ENCODE measurements at places on chromosomes 5 and 9. TPM values are rescaled to one million over a fixed set of nuclear protein-coding genes. Genes with fewer than 3 reads are reported as not detected.
A peak's percentile ranks its signal among the peaks of the same experiment; 100 is the strongest.

DNA sequence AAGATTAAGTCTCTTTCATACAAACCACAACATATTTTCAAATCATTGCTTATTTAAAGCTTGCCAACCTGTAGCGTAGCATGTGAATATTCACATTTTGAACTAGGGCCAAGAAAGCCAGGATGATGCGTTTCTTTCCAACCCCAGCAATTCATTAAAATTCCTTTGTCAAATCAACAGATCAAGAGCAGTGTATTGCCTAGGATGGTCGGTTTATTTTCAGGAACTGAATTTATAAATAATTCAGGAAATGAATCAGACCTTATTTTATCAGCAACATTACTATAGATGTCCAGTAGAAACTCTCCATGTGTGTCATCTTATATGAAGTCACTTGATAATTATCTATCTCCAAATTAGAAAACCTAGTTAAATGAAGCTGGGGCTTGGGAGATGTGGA, 13.2 kb upstream of the AUH start:
- no peak for DNase-seq

DNA sequence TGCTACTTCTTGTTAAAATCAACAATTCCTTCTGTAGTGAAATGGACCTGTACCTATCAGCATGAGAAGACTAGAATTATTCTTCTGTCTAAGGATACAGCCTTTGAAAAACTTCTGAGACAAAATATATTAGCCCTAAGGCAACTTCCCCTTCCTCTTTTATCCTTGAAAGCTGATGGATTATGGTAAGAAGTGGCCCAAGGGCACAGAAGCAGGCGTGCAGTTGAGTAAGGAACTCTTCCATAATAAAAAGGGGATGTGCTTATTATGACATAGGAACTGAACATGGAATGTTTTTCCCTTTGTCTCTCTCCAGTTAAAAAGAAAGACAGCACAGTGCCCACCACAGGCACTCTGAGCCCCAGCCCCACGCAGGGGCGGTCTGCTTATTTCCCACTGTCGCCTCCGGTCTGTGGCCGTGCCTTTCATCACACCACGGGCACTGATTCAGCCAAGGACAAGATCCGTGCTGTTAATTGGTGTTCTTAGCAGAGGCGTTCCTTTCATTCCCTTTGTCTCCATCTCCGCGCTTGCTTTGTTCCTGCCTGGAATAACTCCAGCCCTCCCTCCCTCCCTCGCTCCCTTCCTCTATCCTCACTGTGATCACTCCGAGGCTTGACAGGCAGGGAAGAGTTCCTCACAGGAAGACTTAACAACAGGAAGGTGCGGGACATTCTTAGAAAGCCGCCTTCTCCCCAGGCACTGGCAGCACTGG, 135.9 kb upstream of the OTULINL start:
- DNase-seq: no peak

- DNase-seq: peak; percentile 85
Measured at GRCh38 chr5:87268126-87268969, 665 bp downstream of the RASA1 start.

DNA sequence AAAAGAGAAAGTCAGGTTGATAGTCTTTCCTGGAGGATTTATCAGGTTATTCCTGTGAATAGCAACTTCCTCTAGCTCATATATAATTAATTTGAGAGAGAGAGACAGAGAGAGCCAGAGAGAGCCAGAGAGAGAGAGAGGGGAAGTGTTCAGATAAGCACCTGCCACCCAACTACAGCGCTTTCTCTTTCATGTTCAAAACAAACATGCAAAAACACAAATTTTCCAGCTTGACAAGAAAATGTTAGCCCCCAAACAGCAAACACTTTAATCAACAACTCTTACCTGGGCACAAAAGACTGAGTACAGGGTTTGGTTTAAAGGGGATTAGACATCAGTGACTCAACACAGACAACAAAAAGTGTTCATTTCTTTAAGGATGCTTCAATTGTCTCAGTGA, 61.7 kb upstream of the PLPP6 start:
- peak; percentile 58 for DNase-seq

DNA sequence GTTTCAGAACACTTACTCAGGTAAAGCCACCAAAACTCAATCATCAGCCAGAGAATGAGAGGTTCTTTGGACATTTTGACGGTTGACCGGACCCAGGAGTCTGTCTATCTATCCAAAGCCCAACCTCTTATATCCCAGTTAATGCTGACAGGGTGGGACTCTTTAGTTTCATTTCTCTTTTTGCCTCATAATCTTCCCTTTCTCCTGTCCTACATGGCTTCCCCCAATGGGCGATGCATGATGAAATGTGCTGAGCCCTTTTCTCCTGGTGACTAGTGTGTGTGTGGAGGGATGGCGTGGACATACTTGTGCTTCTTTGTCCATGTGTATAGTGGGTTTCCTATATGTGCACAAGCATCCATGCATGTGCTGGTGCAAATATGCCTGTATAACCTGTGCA, at the start of gene TIMD4:
TIMD4 (minus strand) TSS at position 102 of the 400 bp plus-strand sequence; CDS start at position 74, 28 bp downstream.
- no peak for DNase-seq

DNA sequence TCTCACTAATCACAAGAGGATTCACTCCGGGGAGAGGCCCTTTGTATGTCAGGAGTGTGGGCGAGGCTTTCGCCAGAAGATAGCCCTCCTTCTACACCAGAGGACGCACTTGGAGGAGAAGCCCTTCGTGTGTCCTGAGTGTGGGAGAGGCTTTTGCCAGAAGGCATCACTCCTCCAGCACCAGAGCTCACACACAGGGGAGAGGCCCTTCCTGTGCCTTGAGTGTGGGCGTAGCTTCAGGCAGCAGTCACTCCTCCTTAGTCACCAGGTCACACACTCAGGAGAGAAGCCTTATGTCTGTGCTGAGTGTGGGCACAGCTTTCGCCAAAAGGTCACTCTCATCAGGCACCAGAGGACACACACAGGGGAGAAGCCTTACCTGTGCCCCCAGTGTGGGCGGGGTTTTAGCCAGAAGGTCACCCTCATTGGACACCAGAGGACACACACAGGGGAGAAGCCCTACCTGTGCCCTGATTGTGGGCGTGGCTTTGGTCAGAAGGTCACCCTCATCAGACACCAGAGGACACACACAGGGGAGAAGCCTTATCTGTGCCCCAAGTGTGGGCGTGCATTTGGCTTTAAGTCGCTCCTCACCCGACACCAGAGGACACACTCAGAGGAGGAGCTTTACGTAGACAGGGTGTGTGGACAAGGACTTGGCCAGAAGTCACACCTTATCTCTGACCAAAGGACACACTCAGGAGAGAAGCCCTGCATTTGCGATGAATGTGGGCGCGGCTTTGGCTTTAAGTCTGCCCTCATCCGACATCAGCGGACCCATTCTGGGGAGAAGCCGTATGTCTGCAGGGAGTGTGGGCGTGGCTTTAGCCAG, 27.8 kb downstream of the NUTM2F start:
- no peak for DNase-seq

- DNase-seq: no peak
Measured at GRCh38 chr5:175728316-175728715, 70.4 kb downstream of the HRH2 start.

The SLC34A1 gene
- 0.20 TPM for total RNA-seq

- DNase-seq: no peak
Measured at GRCh38 chr9:121963528-121963995, 129.5 kb downstream of the TTLL11 start.

The SHISAL2B gene
- not detected for total RNA-seq

DNA sequence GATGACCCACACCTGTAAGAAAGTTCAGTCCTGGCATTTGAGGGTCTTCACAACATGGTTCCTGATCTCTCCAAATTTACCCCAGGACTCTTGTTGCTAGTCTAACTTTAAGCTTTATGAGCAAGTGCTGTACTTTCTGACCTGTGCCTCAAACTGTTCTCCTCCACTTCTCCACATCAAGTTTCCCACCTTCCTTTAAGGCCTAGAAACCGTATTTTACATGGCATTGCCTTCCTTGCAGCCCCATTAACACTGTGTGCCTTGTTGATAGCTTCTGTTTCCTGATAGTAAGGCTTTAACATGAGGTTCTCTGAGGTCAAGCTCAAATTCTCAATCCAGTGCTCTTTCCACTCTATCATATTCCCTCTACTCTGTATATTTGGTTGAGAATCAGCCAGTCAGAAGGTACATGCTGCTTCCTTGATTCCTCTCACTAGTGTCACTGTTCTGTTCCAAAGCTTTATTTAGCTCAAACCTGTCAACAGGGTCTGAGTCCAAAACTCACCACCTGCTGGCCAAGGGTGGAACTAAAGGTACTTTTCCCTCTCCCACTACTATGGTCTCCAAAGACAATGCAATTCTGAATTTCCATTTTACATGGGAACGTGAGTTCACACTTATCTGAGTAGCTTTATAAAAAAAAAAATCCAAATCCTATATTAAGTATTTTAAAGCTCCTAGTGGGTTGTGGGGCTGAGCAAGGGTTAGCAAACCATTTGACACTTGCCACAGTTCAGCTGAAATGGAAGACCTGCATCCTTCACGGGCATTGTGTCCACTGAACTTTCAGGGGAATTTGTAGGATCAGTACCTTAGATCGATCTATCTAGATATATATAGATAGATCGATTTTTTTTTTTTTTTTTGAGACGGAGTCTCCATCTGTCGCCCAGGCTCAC, 21.1 kb downstream of the VCP start:
- peak; percentile 47 for DNase-seq

GRCh38 chr5:152151940-152152339, 227.3 kb upstream of the GLRA1 start:
- DNase-seq: no peak

The CDO1 gene
- total RNA-seq: 1.7 TPM

The ZSWIM6 gene
- total RNA-seq: 12.2 TPM

- no peak for DNase-seq
Measured at GRCh38 chr9:69391946-69392345, 66.9 kb downstream of the ENTREP1 start.

GRCh38 chr5:132209131-132209530, 18.5 kb downstream of the P4HA2 start:
- DNase-seq: no peak

DNA sequence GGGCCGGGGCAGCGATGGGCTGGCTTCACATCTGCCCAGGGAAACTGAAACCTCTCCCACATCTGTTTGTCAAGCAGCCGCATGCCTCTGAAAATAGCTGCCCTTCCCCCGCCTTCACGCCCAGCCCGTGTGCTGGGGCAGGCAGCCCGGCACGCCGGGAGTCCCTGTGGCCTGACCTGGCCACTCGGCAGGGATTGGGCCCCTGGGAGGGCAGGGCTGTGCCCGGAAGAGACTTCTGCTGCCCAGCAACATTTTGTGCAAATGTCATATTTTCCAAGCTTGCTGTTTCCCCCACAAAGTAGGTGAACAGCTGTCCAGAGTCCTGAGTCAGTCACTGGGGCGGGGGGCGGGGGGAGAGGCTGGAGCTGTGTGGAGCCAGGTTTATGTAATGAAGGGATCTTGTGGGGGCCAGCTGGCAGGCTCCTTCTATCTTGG, 8.2 kb downstream of the COL27A1 start:
- DNase-seq: no peak

GRCh38 chr5:139415869-139416268, 12.0 kb upstream of the SPATA24 start:
- no peak for DNase-seq

The FYB1 gene
- 639 TPM for total RNA-seq

GRCh38 chr5:134370311-134370870, 978 bp upstream of the UBE2B start:
- DNase-seq: no peak

DNA sequence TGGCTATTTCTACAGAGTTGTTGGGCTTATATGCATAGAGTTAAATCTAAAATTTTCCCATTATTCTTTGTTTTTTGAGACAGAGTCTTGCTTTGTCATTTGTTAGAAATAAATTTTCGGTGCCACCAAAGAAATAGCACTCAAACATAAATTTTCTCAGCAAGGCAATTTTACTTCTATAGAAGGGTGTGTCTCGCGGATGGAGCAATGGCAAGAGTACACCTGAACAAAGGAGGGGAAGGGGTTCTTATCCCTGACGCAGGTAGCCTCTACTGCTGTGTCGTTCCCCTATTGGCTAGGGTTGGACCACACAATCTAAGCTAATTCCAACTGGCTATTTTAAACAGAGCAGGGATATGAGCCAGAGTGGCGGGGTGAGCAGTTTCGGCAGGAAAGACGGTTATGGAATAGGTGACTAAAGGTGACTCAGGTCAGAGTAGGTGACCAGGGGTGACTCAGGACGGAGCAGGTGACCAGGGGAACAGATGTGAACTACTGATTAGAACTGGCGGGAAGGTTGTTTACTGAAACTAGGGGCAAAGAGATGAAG, 57.2 kb downstream of the C9orf85 start:
- no peak for DNase-seq

The FOXI1 gene
- total RNA-seq: not detected

DNA sequence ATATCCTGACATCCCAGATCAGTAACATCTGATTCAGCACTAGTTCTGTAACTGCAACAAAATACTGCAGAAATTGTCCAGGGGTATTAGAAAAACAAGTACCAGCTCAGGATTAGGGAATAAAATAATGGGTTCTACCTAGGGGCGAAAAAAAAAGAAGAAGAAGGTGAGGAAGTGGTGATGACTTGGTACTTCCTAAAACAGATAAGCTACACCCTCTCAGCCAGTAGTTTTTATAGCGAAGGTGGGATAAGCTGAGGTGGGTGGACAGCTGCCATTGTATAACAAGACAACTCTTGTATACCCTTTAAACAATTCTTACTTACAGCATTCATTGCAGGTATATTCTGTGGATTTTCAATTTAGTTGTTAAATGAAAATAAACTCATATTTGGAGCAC, 19.1 kb downstream of the RAPGEF6 start:
- no peak for DNase-seq

- no peak for DNase-seq
Measured at GRCh38 chr5:32098890-32099310, 75.2 kb downstream of the GOLPH3 start.
